Lung (tissue), 17 donors: ENCODE measurements at places on chromosomes 7 and 10. TPM values are rescaled to one million over a fixed set of nuclear protein-coding genes. Genes with fewer than 3 reads are reported as not detected.
A peak's percentile ranks its signal among the peaks of the same experiment; 100 is the strongest.

DNA sequence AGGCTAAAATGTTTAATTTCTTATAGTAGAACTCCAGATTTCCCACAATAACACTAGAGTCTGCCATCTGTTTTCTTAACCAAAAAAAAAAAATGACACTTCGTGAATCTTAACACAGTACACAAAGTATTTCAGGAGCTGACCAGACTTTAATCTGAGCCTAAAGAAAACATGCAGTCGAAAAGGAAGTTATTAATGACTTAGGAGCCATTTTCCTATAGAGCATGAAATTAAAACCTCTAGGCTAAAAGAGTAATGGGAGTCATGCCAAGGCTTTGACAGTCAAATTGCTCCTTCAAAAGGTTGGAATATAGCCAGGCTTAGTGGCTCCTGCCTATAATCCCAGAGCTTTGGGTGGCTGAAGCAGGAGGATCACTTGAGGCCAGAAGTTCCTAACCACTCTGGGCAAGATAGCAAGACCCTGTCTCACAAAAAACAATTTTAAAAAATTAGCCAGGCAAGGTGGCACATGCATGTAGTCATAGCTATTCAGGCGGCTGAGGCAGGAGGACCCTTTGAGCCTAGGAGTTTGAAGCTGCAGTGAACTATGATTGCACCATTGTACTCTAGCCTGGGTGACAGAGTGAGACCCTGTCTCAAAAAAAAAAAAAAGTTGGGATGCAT is 13.6 kb downstream of the MICU1 start:
- no peaks in the 10 kb centered on the region for H3K4me1 ChIP-seq
- H3K4me3 ChIP-seq: no peak overlapping the region
- H3K27me3 ChIP-seq: no peaks in the 10 kb centered on the region
- H3K36me3 ChIP-seq: no peaks in the 10 kb centered on the region
- H3K27ac ChIP-seq: no peak overlapping the region
- DNase-seq: peak; percentile 62

GRCh38 chr10:28575852-28576251 is 42.9 kb downstream of the WAC start:
- H3K4me3 ChIP-seq: no peak overlapping the region
- H3K27me3 ChIP-seq: no peaks in the 10 kb centered on the region
- peaks cover 40% of the 10 kb centered on the region for H3K4me1 ChIP-seq
- H3K36me3 ChIP-seq: peaks cover 5% of the 10 kb centered on the region

The OPALIN gene
- not detected for polyA plus RNA-seq

The C10orf90 gene
- polyA plus RNA-seq: not detected

The TMEM229A gene
- not detected for polyA plus RNA-seq

The AGR2 gene
- 420 TPM for polyA plus RNA-seq

DNA sequence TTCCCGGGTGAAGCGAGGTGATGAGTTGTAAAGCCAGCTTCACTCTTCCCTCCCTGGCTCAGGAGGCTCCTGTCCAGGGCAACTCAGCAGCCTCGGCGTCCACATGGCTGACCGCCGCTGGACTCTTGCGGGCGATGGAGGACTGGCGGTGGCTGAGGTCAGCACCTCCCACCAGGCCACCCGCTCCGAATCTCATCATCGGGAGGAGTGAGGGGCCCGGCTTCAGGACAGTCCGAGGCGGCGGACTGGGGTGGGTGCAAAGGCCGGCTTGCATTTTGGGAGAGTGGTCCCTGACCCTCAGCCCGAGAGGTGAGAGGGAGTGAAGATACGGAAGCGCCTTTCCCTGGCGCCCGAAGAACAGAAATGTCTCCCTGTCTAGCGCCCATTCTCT is 759 bp downstream of the DNAJB12 start:
- no peak for DNase-seq
- no peaks in the 10 kb centered on the region for H3K36me3 ChIP-seq
- H3K27ac ChIP-seq: peak overlapping the region; percentile 97
- H3K4me1 ChIP-seq: peaks cover 14% of the 10 kb centered on the region
- H3K27me3 ChIP-seq: no peaks in the 10 kb centered on the region
- peak overlapping the region; percentile 89 for H3K4me3 ChIP-seq

DNA sequence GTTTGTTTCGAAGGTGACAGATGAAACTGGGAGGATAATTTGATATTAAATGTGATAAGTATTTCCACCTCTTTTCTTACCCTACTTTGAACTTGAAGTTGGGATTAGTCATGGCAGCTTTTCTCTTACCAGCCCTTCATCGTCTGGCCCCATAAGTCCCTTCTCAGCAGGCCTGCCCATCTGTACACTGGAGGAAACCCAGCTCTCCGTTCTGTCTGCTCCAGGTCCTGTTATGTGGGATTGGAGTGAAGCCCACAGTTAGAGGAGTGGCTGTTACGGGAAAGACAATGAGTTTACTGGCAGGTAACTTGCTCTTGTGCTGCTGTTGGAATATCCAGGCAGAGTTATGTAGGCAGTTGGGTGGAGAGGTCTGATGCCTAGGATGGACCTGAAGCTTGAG is 127.3 kb downstream of the CAMK1D start:
- H3K4me1 ChIP-seq: no peaks in the 10 kb centered on the region
- no peaks in the 10 kb centered on the region for H3K27me3 ChIP-seq
- H3K27ac ChIP-seq: no peak overlapping the region

DNA sequence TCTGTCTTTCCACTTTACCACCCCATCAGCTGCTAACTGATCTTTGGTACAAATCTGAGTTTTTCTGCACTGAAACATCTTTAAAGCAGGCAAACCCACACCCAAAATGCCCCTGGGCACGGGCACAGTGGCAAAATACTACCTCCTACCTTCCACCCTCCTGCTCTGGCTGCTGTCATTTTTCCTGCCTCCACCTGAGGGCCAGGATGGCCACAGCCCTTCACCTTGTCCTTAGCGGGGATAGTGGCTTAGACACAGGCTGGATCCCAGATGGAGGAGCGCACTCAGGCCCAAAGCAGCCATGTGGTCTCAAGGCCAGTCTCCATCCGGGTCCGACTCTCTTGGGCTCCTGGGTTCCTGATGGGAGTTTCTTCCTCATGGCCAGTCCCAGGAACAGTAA is 98.3 kb downstream of the HIF1AN start:
- H3K36me3 ChIP-seq: no peaks in the 10 kb centered on the region
- DNase-seq: no peak
- H3K27me3 ChIP-seq: peaks cover 34% of the 10 kb centered on the region
- no peak overlapping the region for H3K27ac ChIP-seq
- H3K4me1 ChIP-seq: no peaks in the 10 kb centered on the region

The HOXA13 gene
- polyA plus RNA-seq: not detected

GRCh38 chr10:92011560-92012214 is 88.1 kb downstream of the BTAF1 start:
- no peak overlapping the region for H3K4me3 ChIP-seq
- H3K4me1 ChIP-seq: no peaks in the 10 kb centered on the region
- no peaks in the 10 kb centered on the region for H3K27me3 ChIP-seq
- no peak for DNase-seq
